ENCODE measurements at places on chromosomes 11 and 22. TPM values are rescaled to one million over a fixed set of nuclear protein-coding genes. Genes with fewer than 3 reads are reported as not detected.
A peak's percentile ranks its signal among the peaks of the same experiment; 100 is the strongest.

The XKR3 gene
- total RNA-seq = not detected

GRCh38 chr11:64848826-64849597 lies 4.6 kb upstream of the CDC42BPG start:
- peaks cover 21% of the 10 kb centered on the region for H3K4me1 ChIP-seq
- DNase-seq = peak; percentile 85
- no peak overlapping the region for H3K4me3 ChIP-seq
- peak overlapping the region; percentile 76 for H3K27ac ChIP-seq
- H3K27me3 ChIP-seq = no peaks in the 10 kb centered on the region

The TRIM51 gene
- total RNA-seq = not detected

GRCh38 chr11:13834463-13834862 lies 128.1 kb upstream of the SPON1 start:
- H3K4me3 ChIP-seq = no peak overlapping the region
- H3K27me3 ChIP-seq = no peaks in the 10 kb centered on the region
- H3K4me1 ChIP-seq = no peaks in the 10 kb centered on the region
- DNase-seq = no peak
- H3K27ac ChIP-seq = no peak overlapping the region
- no peaks in the 10 kb centered on the region for H3K36me3 ChIP-seq

The GRM5 gene
- total RNA-seq = not detected

GRCh38 chr11:132254906-132255305 lies 884.5 kb downstream of the NTM start:
- H3K27ac ChIP-seq = no peak overlapping the region
- H3K27me3 ChIP-seq = no peaks in the 10 kb centered on the region
- DNase-seq = no peak
- H3K36me3 ChIP-seq = no peaks in the 10 kb centered on the region
- no peaks in the 10 kb centered on the region for H3K4me1 ChIP-seq

The KRTAP5-11 gene
- not detected for total RNA-seq

DNA sequence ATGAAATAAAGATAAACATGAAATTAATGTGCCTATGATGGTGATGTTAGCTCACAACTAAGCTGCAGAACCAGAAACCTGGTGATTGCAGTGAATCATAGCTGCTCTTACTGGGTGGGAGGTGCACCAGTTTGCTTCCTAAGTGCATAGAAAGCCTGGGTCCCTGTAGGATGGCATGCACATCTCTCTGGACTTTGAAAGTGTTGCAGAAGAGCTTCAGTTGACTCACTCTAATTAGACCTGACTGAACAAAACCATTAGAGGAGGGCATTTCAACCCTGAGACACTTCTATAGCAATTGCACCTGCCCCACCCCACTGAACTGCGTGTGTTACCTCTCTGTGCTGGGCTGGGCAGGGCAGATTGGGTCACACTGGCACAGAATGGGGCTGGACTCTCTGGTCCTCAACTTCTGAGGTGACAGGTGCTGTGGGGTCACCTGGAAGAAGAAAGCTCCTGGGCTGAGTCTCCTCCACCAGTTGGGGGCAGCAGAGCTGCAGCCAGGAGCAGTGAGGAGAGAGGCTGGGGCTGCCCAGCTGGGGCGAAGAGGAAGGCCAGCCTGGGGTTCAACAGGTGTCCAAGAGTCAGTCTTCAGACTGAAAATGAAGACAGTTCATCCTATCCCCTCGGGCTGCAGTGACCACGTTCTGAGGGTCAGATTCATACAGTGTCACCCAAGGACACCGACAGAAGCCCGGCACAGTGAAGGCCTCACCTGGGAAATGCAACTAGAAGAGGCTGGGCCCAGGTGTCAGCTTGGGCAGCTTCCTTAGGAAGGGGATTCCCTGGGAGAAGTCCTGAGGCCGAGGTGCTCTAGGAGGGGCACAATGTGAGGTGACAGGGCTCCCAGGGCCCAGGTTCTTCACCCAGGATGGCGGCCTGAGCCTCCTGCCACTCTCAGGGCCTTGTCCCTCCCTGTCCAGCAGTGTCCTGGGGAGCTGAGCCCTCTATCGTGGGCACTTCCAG lies 58.1 kb downstream of the GGTLC2 start:
- no peaks in the 10 kb centered on the region for H3K4me1 ChIP-seq
- DNase-seq = peak; percentile 35
- H3K27me3 ChIP-seq = no peaks in the 10 kb centered on the region
- H3K36me3 ChIP-seq = no peaks in the 10 kb centered on the region
- H3K4me3 ChIP-seq = no peak overlapping the region

DNA sequence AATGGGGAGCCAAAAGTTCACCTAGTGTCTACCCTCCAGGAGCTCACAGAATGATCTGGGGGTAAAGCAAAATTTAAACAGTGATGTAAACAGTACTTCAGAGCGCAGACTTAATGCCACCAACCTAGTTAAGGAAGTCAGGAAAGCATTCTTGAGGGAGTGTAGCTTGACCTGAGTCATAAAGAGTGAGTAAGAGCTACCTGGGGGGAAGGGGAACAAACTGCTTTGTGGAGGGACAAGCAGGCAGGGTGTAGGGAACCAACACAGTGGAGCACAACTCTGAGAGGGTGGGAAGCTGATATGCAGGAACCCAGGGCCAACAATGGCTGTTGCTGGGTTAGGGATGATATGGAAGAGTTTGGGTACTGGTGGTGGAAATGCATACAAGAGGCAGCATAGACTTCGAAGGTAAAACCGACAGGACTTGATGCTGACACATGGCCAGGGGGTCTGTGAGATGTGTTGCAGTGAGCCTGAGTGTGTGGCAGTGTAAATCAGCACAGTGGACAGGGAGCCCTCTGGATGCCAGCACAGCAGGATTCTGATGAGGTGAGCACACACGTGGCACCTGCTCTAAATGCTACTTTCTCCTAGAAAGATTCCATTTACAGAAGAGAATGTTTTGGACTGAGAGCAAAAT lies 58.3 kb upstream of the CYP2D6 start:
- no peaks in the 10 kb centered on the region for H3K27me3 ChIP-seq
- no peaks in the 10 kb centered on the region for H3K4me1 ChIP-seq
- H3K27ac ChIP-seq = peak overlapping the region; percentile 34
- no peaks in the 10 kb centered on the region for H3K36me3 ChIP-seq
- H3K4me3 ChIP-seq = no peak overlapping the region

DNA sequence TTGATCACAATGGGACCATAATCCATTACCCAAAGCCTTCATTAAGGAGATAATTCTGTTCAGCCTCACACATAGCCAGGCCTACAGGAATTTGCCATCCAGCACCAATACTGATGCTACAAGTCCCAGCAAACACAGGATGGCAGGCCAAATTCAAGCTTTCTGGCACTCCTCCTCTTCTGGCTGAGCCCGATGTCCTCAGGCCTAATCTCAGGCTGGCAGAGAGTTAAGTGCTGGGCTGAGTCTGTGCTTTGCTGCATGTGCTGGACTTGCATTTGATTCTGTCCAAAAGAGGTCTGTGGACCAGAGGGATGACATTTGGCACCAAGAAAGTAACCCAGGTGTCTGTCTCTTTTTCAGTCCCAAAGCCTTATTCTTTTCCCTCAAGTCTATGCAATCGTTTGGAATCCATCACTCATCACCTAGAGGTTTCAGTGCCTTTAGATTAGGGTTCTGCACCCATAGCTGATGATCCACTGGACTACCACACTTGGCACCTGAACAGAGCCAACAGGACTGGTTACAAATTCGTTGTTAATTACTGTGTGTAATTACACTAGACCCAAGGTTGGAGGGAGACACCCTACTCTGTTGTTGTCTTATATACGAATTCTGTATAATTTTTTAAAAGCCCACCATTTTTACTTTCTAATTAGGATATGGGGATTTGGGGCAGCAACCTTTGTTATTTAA lies 19.4 kb upstream of the LIN7C start:
- DNase-seq = no peak
- no peak overlapping the region for H3K4me3 ChIP-seq
- H3K27ac ChIP-seq = no peak overlapping the region

GRCh38 chr11:73542175-73542574 lies 55.7 kb downstream of the FAM168A start:
- H3K27me3 ChIP-seq = no peaks in the 10 kb centered on the region
- H3K4me3 ChIP-seq = no peak overlapping the region
- DNase-seq = no peak
- no peaks in the 10 kb centered on the region for H3K36me3 ChIP-seq

DNA sequence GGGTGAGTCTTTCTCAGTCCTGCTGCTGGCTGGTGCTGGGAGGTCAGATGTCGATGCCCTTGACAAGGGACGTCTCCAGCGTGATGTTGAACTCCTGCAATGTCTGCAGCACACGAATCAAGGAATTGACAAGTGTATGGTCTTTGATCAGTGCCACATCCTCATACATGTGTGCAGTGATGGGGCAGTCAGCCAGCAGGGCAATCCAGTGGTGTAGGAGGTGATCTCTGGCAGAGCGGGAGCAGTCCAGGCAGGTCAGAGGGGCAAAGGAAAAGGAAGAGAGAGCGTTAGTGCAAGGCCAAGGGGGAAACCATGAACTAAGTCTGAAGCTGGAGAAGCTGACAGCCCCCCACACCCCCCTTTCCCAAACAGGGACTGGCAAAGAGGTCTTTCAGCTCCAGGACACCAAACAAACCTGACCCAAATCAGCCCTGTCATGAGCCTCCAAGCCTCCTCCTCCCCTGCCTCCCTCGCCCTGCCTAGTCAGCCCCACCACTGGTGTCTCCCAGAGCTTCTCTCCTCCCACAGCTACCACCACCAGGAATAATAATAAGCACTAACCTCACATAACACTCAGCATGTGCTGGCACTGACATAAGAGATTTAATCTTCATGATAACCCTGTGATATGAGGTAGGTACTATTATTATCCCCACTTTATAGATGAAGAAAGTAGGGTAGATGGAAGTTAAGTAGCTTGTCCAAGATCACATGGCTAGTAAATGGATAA lies 48.4 kb upstream of the SCUBE2 start:
- no peaks in the 10 kb centered on the region for H3K27me3 ChIP-seq
- no peak for DNase-seq
- no peaks in the 10 kb centered on the region for H3K36me3 ChIP-seq
- no peaks in the 10 kb centered on the region for H3K4me1 ChIP-seq
- H3K4me3 ChIP-seq = no peak overlapping the region
- H3K27ac ChIP-seq = no peak overlapping the region

DNA sequence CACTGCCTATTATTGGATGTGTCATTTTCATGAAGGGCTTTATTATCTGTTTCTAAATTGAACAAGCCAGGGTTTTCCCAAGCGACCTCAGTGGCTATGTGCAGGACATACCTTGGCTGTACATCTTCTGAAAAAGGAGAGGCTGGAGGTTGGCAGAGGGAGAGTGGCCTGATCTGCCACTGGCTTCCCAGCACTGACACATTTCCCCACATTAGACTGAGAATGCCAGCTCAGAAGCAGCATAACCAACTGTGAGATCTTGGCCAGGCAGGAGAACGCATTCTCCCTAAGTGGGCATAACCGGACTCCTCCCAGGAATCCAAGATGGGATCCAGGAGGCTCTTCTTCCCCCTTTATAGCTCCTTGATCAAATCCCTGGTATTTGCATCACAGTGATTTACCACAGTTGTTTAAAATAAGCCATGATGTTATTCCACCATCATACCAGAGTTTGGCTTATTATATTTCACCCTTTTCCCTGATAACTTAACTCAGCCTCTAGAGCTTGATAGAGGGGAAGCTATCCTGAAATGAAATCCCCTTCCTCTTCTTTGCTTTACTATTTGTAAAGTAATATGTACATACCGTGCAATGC lies 33.8 kb downstream of the AMOTL1 start:
- H3K27me3 ChIP-seq = no peaks in the 10 kb centered on the region
- no peak overlapping the region for H3K4me3 ChIP-seq
- H3K4me1 ChIP-seq = no peaks in the 10 kb centered on the region

The RFPL2 gene
- not detected for total RNA-seq

DNA sequence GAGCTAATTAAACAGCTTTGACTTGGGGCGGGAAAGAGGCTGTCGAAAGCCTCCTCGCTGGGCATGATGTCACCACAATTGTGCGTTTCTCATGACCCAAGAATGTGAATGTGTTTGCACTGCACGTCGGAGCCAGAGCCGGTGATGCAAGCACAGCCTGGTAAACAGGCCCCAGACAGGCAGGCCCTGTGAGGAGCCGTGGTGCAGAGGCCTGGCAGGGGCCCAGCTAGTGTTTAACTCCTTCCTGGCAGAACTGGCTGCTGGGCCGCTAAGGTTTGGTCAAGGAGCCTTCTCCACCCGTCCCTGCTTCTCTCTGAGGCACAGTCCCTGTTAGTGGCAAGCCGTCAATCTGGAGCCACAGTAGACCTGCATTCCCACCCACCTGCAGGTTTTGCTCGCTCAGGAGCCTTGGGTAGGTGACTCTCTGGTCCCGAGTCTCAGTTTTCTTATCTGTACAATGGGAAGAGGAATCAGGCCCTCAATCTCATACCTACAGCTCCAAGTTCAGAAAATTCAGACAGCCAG lies 25.4 kb upstream of the SMTN start:
- H3K4me3 ChIP-seq = no peak overlapping the region
- H3K27me3 ChIP-seq = no peaks in the 10 kb centered on the region
- no peaks in the 10 kb centered on the region for H3K36me3 ChIP-seq
- peak; percentile 73 for DNase-seq
- peak overlapping the region; percentile 72 for H3K27ac ChIP-seq

- no peak for DNase-seq
- no peaks in the 10 kb centered on the region for H3K27me3 ChIP-seq
- H3K4me3 ChIP-seq = no peak overlapping the region
- peaks cover 37% of the 10 kb centered on the region for H3K36me3 ChIP-seq
- H3K4me1 ChIP-seq = no peaks in the 10 kb centered on the region
Observed at GRCh38 chr22:29300807-29301601, 5.4 kb upstream of the GAS2L1 start.

The TEX54 gene
- total RNA-seq = not detected

GRCh38 chr11:88428959-88429358 lies 91.4 kb upstream of the CTSC start:
- no peaks in the 10 kb centered on the region for H3K36me3 ChIP-seq
- no peak overlapping the region for H3K27ac ChIP-seq
- no peaks in the 10 kb centered on the region for H3K4me1 ChIP-seq

- no peak overlapping the region for H3K27ac ChIP-seq
- no peak for DNase-seq
- H3K4me3 ChIP-seq = no peak overlapping the region
- no peaks in the 10 kb centered on the region for H3K4me1 ChIP-seq
- no peaks in the 10 kb centered on the region for H3K27me3 ChIP-seq
Observed at GRCh38 chr11:116059919-116060318, 555.7 kb upstream of the CADM1 start.

DNA sequence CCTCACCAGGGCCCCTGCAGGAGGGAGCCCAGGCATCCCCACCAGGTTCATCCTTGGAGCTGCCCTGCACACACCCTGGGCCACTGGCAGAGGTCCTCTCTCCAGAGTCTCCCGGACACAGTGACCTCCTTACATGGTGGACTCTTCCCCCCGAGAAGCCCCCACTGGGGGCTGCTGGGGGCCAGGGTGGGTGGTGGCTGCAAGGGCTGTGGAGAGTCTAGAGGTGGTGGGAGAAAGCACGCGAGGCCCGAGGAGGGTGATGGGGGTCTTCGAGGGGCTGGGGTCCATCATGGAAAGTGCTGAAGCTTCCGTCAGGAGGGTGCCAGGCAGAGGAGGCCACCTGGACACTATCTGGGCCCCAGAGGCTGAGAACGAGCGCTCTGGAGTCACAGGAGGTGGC lies 17.6 kb downstream of the PGA5 start:
- H3K4me3 ChIP-seq = no peak overlapping the region
- H3K36me3 ChIP-seq = no peaks in the 10 kb centered on the region
- H3K27me3 ChIP-seq = no peaks in the 10 kb centered on the region
- no peak for DNase-seq
- no peak overlapping the region for H3K27ac ChIP-seq

The OLFML1 gene
- total RNA-seq = 2.8 TPM

GRCh38 chr11:74702383-74703007 lies 28.7 kb downstream of the CHRDL2 start:
- no peak overlapping the region for H3K4me3 ChIP-seq
- no peak overlapping the region for H3K27ac ChIP-seq
- H3K36me3 ChIP-seq = no peaks in the 10 kb centered on the region
- DNase-seq = peak; percentile 66
- no peaks in the 10 kb centered on the region for H3K27me3 ChIP-seq

All from colonic mucosa (tissue), 4 donors.